ENCODE measurements at places on chromosomes 4 and X.

DNA sequence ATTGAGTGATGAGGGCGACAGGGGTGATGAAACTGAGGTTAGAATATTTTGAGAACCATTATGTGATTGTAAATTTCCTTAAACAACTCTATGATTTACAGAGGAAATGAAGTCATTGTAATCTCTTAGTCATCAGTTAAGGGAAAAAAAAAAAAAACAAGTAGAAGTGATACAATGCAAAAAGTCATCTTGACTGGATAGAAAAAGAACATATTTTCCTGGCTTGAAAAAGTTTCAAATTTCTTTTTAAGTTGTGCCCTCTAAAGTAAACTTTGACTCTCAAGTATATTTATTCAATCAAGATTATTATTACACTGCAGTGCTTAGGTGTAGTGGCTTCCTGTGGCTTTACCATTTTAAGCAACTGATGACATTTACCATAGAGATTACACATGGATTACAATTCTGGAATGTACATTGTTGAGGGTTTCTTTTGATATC is 40.6 kb downstream of the GABRB1 start:
- no peak for DNase-seq

DNA sequence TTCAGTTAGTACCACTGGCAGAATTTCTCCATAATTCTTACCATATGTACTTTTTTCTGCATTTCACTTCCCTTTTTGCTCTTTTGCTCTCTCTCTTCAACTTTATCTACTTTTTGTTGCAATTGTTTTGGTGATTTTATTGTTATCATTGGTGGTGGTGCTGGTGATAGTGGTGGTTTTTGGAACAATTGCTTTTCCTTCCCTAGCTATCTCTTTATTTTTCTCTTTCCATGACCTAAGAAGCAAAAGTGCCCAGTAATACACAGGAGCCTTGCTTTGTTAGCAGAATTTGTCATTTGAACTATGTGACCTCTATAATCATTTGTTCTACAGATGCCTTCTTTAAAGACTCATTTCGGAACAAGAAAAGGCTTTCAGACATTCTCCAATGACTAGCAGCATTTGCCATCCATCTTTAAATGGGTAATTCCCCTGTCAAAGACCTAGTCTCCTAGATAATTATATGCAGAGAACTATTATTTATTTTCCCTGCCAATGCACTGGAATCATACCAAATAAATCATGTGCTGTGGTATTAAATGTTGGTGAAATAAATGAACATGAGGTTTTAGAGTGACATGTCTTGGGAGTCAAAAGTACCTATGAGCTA is 154.5 kb downstream of the GASK1B start:
- no peak for DNase-seq

GRCh38 chrX:119181491-119181890 is 53.9 kb upstream of the KIAA1210 start:
- no peak for DNase-seq

GRCh38 chr4:147117431-147117830 is 171.8 kb upstream of the TTC29 start:
- DNase-seq = no peak

- no peak for DNase-seq
These were observed 1.8 kb downstream of the FTHL17 start for GRCh38 chrX:31070057-31070468.

DNA sequence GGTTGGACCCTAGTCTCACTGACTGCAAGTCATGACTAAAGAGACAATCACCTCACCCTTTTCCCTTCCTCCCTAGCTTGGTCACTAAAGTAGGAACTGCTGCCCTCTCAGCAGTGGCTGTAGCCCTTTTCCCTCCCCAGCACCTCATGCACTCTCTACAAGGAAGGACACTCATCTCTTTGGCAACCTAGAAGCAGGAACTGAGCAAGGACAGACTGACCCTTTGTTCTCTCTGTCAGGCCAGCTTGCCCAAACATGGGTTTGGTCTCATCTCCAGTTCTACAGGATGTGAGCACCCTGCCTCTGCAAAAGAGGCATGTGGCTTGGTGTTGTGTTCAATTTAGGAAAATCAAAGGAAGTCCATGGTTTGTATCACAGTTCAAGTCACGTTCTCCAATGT is 15.8 kb downstream of the LEF1 start:
- DNase-seq = no peak

- DNase-seq = no peak
These were observed 72.2 kb downstream of the BLTP1 start for GRCh38 chr4:122224348-122224747.

GRCh38 chr4:168304744-168305459 is 13.7 kb downstream of the DDX60 start:
- no peak for DNase-seq

GRCh38 chrX:79288733-79289132 is 78.4 kb downstream of the ITM2A start:
- DNase-seq = no peak

DNA sequence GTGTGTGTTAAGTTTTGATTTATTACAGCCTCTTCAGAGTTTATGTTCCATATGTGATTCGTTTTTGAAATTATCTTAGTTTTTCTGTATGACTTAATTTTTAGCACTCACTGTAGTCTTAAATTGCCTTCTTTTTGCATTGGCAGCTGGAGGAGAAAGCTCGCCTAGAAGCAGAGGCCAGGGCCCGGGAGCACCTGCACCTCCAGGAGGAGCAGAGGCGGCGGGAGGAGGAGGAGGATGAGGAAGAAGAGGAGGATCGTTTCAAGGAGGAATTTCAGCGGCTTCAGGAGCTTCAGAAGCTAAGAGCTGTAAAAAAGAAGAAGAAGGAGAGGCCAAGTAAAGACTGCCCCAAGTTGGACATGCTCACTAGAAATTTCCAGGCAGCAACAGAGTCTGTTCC is 56.6 kb downstream of the TNIP2 start:
- no peak for DNase-seq

GRCh38 chrX:95059909-95060308 is 1385.9 kb downstream of the FAM133A start:
- DNase-seq = no peak

GRCh38 chr4:90007494-90008167 is 113.0 kb downstream of the MMRN1 start:
- no peak for DNase-seq

- no peak for DNase-seq
These were observed 45.6 kb downstream of the MAOB start for GRCh38 chrX:43836435-43837184.

DNA sequence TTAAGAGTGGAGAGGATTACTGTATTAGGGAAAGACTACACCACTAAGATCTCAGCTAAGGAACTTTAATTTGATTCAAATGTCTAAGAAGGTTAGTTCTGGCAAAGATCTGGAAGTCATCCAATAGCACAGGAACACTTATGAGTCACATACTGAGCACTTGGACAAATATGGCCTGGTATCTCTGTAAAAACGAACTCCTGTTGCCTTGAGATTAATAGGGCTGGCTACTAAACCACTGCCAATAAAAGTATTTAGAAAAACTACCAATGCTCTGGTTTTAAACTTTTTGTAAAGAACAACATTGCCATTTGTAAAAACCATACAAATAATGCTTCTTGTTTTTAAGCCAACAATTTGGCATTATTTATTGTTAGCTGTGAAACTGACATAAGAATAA is 70.5 kb downstream of the SEC24D start:
- DNase-seq = no peak

DNA sequence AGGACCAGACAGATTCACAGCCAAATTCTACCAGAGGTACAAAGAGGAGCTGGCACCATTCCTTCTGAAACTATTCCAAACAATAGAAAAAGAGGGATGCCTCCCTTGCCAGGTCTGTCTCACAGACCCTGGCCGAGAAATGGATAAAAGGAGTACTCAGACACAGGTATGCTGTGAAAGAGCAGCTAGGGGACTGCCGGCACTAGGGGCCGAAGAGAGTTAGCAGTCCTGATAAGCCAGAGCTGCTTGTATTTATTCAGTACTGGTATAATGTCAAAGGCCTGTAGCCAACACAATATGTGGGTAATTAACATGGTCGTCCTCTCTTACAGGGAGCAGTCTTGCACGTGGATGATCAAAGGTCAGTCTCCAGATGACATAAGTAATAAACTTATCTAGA is 1042.1 kb upstream of the LCORL start:
- DNase-seq = no peak

- no peak for DNase-seq
These were observed 563.3 kb upstream of the ZFP42 start for GRCh38 chr4:187432310-187432709.

DNA sequence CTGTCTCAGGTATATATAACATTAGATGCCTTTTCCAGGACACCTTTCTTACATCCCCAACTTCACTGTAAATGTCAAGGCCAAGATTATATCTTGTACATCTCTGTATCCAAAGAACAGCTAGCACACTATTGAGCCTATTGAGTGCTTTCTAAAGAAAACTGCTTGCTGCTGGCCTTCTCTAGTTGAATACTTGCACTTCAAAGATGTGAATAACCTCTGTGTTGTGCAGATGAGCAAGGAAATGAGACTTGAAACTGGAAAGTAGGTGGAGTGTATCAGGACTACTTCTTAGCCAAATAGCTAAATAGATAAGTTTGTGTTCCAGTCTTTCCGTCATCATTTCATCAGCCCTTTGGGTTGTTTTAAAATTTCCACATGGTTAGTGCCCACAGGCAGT is 704.4 kb upstream of the AMOT start:
- DNase-seq = no peak
